ENCODE measurements at places on chromosomes 5 and 9. TPM values are rescaled to one million over a fixed set of nuclear protein-coding genes. Genes with fewer than 3 reads are reported as not detected.

The C9 gene
- total RNA-seq, result not detected

The ANGPTL2 gene
- 2.4 TPM for total RNA-seq

The CMBL gene
- 1.5 TPM for total RNA-seq

The EPB41L4B gene
- total RNA-seq, result 1.6 TPM

The CAPSL gene
- not detected for total RNA-seq

The FOXD4L5 gene
- total RNA-seq, result 0.19 TPM

The SPATA24 gene
- total RNA-seq, result 5.9 TPM

The GDA gene
- not detected for total RNA-seq

The CIZ1 gene
- total RNA-seq, result 74.6 TPM

The PCDHA12 gene
- total RNA-seq, result 0.26 TPM

The DNAJB5 gene
- total RNA-seq, result 16.6 TPM

Data from esophagus squamous epithelium (tissue), 5 donors.